ENCODE measurements at places on chromosomes 7 and 10.

DNA sequence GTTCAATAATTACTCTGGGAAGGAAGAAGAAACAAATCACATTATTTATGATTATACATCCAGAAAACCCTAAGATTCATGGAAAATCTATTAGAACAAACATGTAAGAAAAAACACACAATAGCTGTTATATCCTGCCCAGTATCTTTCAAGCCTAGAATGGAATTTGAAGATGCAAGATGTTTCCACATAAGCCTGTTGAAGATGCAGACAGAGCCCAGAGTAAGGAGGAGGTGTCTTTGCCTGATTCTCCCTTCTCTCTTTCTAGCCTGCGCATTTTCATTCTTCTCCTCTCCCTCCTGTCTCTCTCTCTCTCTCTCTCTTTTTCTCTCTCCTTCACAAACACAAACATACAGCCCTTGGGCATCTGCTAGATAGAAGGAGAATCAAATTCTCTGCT lies 170.1 kb upstream of the INHBA start:
- DNase-seq: no peak

- DNase-seq: no peak
These were observed 168.6 kb downstream of the PRKCQ start for GRCh38 chr10:6411436-6411835.

- no peak for DNase-seq
These were observed 67.5 kb downstream of the MKI67 start for GRCh38 chr10:128058750-128059134.

- DNase-seq: no peak
These were observed 180.2 kb upstream of the FZD8 start for GRCh38 chr10:35822316-35822715.

GRCh38 chr7:101119876-101120275 lies 7.0 kb upstream of the SERPINE1 start:
- no peak for DNase-seq

Measured in GM13977 (cell line).